Sciatic nerve (tissue), 2 donors: ENCODE measurements at places on chromosomes 6 and 20.

DNA sequence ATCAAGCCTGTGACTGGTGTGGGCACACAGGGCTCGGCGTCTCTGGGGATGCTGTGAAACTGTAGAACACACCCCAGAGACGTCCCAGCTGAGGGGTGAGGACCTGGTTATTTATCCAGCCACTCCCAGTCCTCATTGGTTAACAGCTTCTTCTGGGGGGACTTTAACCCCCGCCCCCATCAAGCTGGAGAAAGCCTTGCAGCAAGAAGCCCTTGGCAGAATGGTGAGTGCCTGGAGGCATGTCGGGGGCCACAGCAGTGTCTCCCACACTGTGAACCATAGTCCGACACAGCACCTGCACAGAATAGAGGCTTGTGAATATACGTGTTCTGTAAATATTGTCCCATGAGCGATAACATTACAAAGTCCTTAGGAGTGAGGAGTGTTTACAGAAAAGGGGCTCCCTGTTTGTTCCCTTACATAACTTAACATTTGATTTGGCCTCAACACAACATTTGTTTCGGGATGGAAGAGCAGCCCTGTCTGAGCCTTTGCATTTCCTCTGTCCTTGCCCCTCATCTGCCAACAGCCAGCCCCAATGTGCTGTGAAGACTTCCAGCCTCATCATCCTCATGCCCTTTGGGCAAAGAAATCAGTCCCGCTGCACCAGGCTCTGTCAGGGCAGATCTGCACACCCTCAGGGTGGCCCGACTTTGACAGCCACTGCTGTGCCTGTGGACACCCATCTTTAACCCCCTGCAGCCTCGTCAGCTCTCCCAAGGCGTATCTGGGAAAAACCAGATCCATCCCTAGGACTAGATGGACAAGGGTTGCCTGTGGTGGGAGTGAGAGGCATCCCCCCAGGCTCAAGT, 2.2 kb upstream of the RRBP1 start:
- no peak for DNase-seq

GRCh38 chr20:8487696-8488095, 355.6 kb downstream of the PLCB1 start:
- DNase-seq = no peak

GRCh38 chr20:34458631-34459030, 57.6 kb upstream of the DYNLRB1 start:
- DNase-seq = no peak

DNA sequence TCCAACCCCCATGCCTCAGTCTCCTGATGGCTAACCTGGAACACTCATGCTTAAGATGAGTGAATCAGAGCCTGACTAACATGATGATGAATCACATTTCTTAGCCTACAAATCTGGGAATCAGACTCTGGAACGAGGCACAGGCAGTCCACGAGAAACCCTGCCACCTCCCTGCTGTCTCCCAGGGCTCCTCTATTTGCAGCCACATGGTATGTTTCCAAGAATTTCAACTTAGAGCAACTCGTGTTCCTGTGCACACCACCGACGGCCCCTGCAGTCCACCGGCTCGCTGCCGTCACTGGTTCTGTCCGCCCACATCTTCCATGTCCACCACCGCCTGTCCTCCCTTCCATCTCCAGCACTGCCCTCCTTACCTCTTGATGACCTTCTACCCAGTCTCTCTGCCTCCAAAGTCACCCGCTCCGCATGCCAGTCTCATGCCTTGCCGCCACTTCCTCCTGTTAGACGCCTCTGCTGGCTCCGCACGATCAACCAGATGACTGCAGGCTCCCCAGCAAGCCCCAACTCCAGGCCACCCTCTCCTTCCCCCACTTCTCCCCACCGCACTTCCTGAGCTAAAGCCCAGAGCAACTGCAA, 87.6 kb downstream of the AGPAT4 start:
- DNase-seq = no peak
